ENCODE measurements at places on chromosomes 7 and 10.

DNA sequence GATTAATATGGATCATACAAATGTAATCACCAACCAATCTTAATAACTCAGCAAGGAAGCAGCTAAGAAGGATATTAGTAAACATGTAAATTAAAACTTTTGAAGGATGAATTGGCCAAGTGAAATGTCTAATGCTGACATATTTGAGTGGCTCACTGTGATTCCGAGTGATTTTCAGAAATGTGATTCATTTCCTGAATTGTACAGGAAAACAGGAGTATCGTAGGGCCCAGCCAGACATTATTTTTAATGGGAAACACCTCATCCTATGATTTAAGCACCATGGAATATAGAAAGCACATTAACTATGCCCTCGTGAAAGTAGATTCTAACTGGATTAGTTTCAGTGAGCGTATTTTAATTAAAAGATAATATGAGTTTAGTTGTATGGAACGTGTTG lies 82.3 kb downstream of the LHFPL3 start:
- DNase-seq: no peak

DNA sequence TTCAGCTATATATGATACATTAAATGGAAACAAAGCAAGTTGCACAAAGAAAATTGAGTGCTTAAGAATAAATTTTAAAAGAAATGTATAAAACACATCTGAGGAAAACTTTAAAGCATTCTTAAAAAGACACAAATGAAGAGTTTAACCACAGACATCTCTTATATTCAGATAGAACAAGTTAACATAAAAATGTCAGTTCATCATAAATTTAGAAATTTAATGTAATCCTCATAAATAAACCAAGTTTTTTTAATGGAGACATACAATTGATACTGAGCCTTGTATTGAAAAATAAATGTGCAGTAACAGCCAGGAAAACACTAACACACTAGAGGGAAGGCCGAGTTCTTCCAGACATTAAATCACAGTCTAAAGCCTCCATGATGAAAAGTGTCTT lies 243.9 kb upstream of the MKLN1 start:
- no peak for DNase-seq

DNA sequence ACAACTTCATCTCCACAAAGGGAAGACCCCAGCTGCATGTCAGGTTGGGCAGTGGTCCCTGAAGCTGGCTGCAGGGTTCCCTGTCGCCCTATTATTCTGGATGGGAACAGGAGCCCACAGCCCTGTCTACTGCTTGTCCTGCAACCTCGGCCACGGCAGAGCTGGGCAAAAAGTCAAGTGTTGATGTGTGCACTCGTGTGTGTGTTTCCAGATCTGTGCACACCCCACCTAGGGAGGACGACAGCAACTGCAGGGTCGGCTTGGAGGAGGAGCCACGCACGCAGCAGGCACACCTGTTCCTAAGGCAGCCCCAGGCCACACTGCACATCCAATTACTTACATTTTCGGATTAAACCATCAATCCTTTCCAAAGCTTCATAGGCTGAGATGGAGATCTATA lies 23.6 kb downstream of the PITRM1 start:
- no peak for DNase-seq

- no peak for DNase-seq
These were observed 132.4 kb upstream of the PTN start for GRCh38 chr7:137475966-137476365.

DNA sequence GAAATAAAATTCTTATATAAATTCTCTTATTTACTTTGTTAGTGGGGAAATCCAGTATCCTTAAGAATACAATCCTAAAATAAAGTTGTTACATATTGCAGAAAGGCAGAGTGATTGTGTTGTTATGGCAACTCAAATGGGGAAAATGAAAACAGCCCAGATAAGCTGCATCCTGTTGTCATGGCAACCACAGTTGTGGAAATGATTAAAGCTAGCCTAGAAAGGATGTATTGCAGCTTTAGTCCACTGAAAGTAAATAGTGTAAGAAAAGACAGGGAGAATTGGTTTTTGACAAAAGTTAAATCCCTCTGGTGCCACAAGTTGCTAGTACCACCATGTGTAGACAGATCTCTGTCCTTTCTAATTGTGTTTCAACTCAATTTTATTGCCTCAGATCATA lies 43.2 kb downstream of the BTRC start:
- no peak for DNase-seq

DNA sequence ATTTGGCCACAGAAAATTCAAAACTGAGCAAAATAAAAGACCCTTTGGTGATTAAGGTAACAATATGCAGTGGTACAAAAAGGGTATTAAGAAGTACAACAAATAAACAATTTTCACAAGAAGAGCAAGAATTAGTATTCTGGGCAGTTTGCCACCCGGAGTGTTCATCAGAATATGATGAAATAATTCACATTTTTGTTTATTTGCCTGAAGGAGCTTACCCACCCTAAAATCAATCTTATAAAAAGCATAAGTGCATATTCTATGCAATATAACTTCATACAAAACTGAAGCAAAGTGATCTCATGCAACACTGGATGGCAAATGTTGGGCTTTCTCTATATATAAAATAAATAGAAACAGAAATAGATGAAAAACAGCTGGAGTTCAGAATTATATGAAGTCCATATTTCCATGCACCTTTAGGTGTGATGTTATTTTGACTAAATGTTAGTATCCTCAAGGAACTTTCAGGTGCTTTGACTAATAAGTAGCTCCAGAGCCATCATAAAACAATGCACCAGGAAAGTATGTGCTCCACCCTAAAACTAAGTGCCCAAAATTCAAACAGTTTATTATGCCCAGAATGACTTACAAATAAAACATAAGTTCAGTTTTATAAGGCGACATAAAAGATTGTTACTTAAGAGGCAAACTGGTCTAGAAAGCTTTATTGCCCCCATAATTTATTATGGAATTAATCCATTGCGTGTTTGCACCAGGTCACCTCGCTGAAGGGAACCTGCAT lies 474.3 kb downstream of the SEMA3D start:
- no peak for DNase-seq

DNA sequence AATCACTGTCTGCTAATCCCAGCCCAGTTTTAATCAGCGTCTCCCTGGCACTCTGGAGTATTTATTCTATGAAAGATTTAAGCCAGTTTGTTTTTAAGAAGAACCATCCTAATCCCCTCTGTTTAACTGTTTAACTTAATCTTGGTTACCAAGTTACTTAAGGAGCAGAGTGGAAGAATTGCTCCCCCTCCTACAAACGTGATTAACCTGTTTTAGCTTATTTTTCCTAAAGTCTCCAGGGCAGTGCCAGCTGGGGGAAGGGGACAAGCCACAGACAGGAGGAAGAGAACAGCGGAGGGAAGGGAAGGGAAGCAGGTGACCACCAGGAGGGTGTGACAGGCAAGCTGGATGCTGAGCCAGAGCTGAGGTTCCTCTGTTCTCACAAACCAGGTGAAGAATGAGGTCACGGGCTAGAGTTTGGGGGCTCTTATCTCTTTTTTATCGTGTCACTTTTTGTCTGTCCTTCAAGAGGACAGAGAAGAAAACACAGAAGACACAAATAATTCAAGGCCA lies 1.7 kb downstream of the SLC13A4 start:
- DNase-seq: no peak

- no peak for DNase-seq
These were observed 63.3 kb upstream of the THSD7A start for GRCh38 chr7:11895337-11895736.

DNA sequence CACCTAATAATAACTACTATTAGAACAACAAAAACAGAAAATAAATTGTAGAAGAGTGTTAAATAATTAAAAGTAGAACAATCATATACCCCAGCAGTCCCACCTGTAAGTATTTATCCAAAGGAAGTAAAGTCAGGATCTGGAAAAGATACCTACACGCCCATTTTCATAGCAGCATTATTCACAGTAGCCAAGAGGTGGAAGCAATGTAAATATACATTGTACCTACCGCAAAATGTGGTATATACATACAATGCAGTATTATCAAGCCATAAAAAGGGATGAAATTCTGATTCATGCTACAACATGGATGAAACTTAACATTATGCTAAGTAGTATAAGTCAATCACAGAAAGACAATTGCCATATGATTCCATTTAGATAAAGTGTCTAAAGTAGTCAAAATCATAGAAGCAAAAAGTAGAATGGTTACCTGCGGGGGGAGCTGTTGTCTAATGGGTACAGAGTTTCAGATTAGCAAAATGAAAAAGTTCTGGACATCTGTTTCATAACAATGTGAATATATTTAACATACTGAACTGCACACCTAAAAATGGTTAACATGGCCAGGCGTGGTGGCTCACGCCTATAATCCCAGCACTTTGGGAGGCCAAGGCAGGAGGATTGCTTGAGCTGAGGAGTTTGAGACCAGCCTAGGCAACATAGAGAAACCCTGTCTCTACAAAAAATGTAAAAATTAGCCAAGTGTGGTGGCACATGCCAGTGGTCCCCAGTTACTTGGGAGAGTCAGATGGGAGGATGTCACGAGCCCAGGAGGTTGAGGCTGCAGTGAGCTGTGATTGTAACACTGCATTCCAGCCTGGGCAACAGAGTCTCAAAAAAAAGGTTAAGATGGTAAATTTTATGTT lies 6.0 kb upstream of the TMED4 start:
- peak; percentile 31 for DNase-seq

- DNase-seq: no peak
These were observed 3.4 kb downstream of the PDE6C start for GRCh38 chr10:93615576-93616235.

DNA sequence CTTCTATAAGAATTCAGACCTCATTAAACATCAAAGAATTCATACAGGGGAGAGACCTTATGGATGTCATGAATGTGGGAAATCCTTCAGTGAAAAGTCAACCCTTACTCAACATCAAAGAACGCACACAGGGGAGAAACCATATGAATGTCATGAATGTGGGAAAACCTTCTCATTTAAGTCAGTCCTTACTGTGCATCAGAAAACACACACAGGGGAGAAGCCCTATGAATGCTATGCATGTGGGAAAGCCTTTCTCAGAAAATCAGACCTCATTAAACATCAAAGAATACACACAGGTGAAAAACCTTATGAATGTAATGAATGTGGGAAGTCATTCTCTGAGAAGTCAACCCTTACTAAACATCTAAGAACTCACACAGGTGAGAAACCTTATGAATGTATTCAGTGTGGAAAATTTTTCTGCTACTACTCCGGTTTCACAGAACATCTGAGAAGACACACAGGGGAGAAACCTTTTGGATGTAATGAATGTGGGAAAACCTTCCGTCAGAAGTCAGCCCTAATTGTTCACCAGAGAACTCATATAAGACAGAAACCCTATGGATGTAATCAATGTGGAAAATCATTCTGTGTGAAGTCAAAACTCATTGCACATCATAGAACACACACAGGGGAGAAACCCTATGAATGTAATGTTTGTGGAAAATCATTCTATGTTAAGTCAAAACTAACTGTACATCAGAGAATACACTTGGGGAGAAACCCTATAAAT lies 24.1 kb downstream of the ZNF37A start:
- no peak for DNase-seq

GRCh38 chr7:156585926-156586325 lies 54.6 kb upstream of the RNF32 start:
- no peak for DNase-seq

- no peak for DNase-seq
These were observed 50.6 kb upstream of the STRIP2 start for GRCh38 chr7:129383542-129384132.

- DNase-seq: no peak
These were observed 63.3 kb upstream of the LRRC17 start for GRCh38 chr7:102849538-102849937.

- no peak for DNase-seq
These were observed 49.0 kb downstream of the RBAK start for GRCh38 chr7:5094641-5095040.

DNA sequence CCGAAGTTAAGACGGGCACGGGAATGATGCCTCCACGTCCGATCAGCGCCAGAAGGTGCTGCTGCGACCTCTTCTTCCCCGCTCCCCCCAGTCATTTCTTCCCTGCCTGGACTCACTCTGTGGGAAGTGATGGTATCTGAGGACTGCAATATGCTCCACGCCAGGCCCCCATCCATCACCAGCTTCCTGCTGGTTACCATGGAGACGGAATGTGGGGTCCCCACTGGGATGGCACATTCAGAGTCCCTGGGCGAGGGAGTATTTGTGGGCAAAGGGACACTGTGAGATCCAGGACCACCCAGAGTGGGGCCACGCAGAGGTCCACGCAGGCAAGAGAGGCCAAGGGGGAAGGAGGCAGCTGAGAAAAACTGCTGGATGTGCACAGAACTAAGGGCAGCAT lies 39.7 kb downstream of the CARD11 start:
- DNase-seq: no peak

GRCh38 chr7:104240401-104240800 lies 32.6 kb upstream of the ORC5 start:
- DNase-seq: no peak

DNA sequence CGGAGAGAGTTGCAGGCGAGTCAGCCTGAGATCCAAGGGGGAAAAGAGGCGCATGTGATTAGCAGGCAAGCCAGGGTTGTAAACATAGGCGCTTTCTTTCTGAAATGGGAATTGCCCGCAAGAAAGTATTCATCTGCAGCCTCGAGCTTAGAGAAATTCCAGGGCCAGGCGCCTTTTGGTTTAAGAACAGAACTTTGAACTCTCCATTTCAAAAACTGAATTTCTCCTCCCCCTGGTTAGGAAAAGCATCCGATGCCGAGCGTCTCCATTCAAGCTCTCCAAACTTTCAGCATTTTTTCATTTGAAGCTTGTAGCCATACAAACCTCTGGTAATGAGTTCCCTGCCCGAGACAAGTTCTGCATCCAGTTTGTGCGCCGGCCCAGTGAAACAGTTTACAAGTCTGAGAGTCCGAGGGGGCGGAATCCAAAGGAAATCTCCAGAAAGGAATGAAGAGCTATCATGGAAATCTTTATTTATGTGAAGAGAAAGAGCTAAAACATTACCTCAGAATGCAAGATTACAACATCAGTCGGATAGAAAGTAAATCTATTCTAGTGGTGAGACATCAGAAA lies 69.9 kb downstream of the FAM204A start:
- DNase-seq: no peak

GRCh38 chr7:100166317-100166940 lies 2.0 kb downstream of the GAL3ST4 start:
- DNase-seq: no peak

Data from NCI-H774 (cell line).